ENCODE measurements at places on chromosomes 4 and X.

DNA sequence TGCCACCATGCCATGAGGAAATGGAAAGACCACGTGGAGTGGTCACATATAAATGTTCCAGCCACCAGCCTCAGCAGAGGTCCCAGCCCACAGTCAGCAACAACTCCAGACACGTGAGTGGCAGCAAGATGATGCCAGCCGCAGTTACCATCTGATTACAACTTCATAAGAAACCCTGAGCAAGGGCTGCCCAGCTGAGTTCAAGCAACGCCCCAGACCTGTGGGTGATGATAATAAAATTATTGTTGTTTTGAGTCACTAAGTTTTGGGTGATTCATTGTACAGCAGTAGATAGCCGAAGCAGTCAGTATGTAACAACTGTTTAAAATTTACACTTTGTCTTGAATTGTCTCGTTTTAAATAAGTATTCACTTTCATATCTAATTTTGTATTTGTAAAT, 5.8 kb upstream of the CCNG2 start:
- no peak for DNase-seq

- DNase-seq = no peak
These were observed 30.8 kb downstream of the MRPL1 start for GRCh38 chr4:77893451-77893850.

DNA sequence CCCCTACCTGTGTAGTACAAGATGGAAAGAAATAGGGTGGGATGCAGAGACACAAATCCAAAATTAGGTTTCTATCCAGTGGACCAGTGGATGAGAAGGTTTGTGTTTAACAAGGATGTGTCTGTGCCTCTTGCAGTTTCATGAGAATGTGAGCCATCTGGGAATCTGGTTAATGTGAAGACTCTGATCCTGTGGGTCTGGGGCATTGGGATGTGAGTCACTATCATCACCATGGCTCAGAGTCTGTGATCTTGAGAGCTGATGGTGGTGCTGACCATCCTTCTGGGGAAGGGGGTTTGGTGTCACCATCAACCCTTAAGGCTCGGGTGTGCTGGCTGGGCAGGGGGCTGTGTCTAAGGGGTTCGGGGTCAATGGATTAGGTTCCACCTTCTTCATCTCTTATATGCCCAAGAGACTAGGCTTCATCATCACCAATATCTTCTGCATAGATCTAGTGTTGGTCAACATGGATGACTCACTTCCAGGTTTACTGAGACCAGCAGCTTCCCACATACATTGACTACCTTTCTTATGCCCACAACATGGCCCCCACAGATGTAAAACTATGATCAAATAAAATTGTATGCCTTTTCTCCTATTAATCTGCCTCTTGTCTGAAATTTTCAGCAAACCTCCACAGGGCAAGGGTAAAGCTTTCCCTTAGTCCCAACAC, 65.7 kb upstream of the MID1 start:
- no peak for DNase-seq

- peak; percentile 44 for DNase-seq
These were observed 1.2 kb upstream of the MORF4L2 start for GRCh38 chrX:103687696-103688201.

DNA sequence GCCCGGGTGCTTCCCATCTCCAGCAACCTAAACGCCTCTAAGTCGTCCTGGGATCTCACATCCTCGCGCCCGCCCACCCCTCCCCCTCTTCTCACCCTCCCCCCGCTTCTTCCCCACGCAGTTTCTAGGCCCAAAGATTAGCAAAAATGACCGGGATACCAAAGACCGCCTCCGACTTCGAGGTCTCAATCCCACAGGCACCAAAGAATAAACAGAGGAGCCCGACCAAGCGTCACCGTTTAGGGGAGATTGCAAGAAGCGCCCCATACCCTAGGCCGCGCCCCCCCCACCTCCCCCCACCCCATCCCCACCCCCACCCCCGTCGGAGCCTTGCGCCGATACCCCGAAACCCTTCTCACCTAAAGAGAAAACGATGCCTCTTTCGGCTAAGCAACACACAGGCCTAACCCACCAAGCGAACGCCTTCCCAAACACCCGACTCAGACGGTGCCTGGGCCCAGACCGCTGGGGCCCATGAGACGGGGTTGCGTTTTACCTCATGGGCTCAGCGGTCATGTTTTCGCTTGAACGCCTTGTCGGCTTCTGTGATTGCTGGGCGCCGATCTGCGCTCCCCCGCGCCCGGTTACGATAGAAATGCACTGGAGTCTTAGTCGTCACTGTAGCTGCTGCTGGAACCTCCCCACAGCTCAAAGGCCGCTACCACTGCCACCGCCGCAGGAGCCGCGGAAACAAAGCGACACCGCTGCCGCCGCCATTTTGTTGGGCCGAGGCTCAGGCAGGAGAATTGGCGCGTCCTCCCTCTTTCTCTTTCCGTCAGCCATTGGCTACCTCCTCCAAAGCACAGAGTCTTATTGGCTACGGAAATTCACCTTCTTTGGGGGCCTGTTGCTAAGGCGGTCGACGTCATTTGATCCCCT, at the start of gene ATRX:
TSS of gene ATRX (minus strand) at position 731 of the 879 bp plus-strand sequence. CDS start at position 516, 215 bp downstream.
- DNase-seq = peak; percentile 35

- no peak for DNase-seq
These were observed 30.9 kb downstream of the RAB33B start for GRCh38 chr4:139484783-139485311.

DNA sequence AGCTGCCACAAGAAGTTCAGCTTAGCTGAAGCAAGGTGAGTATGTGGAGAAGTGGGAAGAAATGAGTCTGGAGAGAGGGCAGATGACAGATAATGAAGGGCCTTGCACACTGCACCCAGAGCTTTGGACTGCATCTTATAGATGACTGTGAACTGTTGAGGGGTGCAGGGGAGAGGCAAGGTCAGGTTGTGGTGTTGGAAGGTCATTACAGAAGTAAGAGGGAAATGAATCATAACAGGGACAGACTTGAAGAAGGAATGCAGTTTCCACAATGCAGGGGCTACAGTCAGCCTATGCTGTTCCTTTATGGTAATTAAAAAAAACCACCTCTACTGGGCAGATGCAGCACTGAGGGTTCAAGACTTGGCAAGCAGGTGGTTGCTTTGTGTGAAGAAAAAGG, 4.8 kb upstream of the IGFBP7 start:
- DNase-seq = no peak

- no peak for DNase-seq
These were observed 142.6 kb downstream of the EGF start for GRCh38 chr4:110055158-110055768.

DNA sequence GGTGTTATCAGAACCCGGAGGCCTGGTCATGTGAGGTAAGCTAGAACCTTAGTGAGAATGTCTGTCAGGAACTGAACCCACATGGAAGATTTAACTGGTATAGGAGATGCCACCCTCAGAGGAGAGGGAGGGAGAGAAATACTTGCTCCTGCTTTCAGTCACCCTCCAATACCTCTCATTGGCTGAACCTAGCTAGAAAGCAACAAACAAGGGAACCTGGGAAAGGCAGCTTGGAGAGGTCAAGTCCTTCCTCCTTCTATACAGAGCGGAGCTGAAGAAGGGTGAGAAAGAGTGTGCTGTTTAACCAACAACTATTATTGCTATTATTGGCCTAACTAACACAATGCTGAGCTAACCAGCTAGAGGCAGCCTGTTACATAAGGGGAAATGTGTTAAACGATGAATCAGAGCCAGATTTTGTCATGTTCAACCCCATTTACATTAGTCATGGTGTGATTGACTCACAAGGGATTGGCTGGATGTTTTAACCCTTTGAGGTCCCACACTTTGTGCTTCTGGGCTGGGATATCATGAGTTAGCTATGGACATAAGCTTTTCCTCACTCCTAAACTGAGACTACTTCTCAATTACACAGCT, 96.5 kb upstream of the ESX1 start:
- peak; percentile 5 for DNase-seq

DNA sequence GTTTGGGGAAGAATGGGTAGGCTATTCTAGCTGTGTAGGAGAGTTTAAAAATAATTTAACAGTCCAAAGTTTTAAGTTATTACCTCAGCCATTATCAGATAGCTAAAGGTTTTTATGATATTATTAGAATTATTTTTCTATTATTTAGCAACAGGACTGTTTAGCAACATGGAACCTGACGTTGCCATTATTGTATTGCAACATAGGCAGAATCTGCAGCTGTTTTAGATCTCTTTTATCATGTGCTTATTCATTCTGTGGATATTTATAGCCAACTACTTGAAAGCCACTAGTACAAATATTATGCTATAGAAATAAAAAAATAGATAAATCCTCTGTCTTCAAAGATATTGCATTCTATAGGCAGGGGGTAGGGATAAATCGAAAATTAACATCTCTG, 382.0 kb upstream of the TRAM1L1 start:
- no peak for DNase-seq

GRCh38 chr4:6826781-6827508, 44.4 kb downstream of the KIAA0232 start:
- no peak for DNase-seq

DNA sequence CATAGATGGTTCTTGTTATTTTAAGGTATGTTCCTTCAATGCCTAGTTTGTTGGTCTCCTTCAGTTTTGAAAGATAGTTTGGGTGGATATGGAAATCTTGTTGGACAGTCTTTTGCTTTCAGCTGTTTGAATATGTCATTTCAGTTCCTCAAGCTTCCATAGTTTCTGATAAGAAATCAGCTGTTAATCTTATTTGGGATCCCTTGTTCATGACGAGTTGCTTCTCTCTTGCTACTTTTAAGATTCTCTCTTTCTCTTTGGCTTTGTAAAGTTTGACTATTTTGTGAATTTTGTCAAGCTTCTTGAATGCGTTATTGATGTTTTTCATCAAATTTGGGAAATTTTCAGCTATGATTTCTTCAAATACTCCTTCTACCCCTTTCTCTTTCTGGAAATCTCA, 129.5 kb downstream of the GNL3L start:
- DNase-seq = no peak

DNA sequence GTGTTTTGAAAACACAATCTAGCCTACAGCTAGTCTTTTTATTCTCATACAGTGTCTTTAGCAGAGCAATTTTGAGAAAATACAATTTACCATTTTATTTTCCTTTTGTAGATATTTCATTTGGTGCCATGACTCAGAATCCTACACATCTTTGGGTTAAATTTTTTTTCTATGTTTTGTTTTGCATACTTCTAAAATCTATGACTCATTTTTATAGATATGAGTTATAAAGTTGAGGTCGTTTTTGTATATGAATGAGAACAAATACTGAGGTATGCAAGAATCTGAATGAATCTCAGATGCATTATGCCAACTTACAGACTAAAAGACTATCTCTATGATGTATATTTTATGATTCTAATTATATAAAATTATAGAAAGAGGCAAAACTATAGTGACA, 206.5 kb upstream of the ANXA10 start:
- no peak for DNase-seq

DNA sequence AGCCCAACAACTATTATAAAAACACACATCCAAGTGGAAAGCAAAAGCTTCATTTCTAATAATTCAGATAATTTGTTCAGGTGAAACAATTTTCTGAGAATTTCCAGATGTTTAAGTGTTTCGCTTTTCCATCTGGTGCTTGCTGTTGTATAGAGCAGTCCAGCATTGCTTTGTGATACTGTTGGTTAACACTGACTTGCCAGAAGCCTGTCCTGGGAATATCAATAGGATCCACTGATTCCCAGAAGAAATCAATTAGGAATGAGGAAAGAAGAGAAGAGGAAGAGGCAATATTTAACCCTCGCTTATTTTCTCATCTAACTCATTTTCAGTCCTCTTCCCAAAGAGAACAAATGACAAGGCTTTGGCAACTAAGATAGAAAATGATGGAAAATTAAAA, 94.9 kb upstream of the DDIT4L start:
- no peak for DNase-seq

DNA sequence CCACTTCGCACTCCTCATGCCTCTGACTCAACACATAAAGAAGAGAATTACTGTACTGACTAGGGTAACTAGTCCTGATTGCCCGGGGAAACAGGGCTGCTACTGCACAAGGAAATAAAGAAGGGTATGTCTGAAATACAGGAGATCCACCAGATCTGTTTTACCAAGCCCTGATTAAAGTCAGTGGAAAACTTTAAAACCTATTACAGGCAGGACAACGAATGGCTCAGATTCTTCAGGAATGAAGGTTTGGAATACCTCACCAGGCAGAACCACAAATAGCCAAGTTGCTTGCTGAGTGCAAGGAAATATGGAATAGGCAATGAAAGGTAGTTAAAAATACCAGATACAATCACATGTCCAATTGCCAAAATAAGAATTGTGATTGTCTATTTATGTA, 17.3 kb downstream of the LAMTOR3 start:
- no peak for DNase-seq

DNA sequence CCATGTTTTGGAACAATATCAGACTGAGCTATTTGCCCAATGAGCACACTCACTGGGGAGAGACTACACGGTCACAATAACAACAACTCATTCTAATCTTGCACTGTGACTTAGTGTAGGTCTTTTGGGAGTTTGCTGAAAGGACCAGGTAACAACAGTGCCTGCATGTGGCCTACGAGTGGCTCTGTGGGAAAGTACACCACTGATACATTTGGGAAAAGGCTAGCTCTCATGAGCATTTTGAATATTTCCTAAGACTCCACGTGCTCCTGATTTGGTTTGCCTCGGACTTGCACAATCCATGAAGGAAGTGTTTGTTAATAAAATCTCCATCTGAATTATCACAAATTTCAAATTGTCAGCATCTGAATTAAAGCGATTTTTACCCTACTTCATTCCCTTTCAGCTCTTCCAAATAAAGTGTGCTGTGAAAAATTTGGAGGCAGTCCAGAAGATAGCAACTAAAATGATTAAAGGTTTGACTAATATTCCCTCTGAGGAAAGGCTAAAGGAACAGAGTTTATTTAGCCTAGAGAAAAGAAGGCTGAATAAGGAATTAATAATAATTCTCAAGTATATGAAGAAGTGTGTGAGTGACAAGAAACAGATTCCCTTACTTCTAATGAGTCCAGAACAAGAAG, 406.4 kb downstream of the PPARGC1A start:
- no peak for DNase-seq

GRCh38 chrX:139776599-139776998, 68.6 kb upstream of the MCF2 start:
- no peak for DNase-seq

GRCh38 chrX:47562615-47563243, 1.7 kb downstream of the ARAF start:
- DNase-seq = no peak

- no peak for DNase-seq
These were observed 278.2 kb upstream of the CXXC4 start for GRCh38 chr4:104772849-104773248.

Data from AG09319 (cell line).